ENCODE measurements at places on chromosomes 2 and 18.

DNA sequence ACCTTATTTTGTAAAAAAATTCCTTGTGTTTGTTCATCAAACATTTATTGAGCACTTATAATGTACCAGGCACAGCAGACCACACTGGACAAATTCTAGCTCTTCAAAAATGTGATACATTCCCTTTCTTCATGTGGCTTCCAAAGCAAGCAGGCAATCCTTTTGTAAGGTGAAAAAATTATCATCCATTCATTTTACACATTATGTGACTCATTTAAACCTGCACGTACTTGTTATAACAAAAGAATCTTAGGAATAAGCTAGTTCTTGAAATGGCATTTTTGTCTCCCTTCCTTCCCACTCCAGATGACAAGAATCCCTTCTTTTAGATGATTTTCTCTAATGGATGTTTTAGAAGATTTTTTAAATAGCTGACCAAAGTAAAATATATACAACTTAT is 104.6 kb downstream of the KLF7 start:
- no peak for DNase-seq

- no peak for DNase-seq
These were observed 28.6 kb downstream of the GREB1 start for GRCh38 chr2:11562476-11562875.

DNA sequence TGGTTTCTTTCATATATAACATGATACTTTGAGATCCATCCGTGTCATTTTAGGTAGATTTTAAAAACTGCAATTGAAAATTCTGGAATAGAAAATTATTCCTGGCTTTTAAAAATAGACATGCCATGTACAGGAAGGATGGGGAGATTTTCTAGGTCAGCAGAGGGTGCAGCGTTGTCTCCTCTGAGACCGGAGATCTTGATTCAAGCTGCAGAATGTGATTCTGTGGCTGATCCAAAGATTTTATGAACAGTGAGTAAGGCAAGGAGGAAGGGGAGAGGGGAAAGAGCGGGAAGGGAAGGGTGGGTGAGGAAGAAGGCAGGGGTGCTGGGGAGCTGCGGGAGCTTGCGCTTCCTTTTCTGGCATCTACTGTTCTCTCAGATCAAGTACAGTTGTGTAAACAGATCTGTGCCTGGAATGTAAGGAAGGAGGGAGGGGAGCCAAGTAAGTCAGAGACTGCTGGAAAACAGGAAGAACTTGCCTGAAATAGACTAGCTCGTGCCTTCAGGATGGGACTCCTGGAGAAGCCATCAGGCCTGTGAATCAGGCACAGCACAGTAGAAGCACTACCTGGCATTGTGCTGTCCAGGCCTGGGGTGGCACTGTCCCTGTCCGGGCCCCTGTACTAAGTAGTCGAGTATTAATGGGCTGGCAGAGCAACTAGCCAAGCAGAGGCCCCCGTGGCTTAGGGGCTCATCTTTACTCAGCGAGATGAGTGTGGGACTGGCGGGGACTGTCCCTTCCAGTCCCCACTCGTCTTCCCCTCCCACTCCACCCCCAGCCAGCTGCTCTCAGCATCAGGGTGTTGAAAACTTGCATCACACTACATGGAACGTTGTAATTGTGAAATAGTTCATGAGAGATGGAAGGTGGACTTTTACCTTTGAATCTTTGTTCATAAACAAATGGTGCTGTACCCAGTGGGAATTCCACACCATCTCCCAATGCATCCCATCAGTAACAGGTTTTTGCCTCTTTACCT is 163.5 kb downstream of the UXS1 start:
- DNase-seq: no peak

DNA sequence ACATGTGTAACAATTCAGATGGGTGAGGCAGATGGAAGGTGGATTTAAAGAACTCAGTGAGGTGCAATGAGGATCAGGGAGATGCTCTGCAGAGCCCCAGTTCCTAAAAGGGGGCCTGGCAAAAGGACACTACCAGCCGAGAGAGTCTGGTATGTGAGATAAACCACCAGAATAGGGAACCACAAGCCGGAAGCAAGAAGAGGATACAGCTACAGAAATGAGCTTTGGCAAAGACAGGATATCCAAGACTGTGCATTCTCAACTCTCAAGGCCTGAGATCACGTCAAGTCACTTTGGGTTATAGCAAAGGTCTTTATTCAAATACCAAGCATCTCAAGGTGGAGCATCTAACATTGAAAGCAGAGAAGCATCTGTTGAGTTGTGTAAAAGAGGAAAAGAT is 293.5 kb downstream of the ARHGAP15 start:
- no peak for DNase-seq

GRCh38 chr2:54161660-54162424 is 46.4 kb downstream of the ACYP2 start:
- no peak for DNase-seq

DNA sequence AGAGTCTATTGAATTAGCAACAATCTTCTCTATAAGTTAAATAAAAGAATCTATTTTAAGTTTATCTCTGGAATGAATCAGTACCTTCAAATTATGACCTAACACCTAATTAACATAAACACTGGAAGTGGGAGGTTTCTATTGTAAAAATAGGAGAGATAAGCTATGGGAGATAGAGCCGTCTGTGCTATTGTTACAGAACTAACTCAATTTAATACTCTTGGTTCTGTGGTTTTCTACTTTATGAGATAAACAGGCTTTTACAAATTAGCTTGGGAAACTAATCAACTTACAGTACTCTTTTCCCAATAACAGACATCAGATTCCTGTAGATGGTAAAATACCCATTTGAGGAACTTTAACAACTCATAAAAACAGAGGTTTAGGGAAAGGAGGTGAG is 25.6 kb upstream of the STAT1 start:
- no peak for DNase-seq

DNA sequence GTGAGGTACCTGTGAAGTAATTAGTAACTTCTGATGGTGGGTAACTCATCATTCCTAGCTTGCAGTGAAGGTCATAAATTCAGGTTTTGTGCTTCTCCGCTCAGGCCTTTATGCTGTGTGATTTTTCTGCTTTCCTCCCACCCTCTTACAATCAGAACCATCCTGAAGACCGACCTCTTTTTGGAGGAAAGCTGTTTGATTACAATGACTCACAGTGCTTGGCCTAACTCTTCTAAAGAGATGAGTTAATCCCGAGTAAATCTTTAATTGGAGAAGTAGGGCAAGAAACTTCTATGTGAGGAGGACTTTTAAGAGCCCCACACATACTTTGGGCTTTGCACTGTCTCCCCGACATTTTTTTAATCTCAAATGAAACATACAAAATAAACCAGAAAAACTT is 53.1 kb downstream of the TTC27 start:
- no peak for DNase-seq

GRCh38 chr2:208040199-208041171 is 15.2 kb upstream of the PLEKHM3 start:
- DNase-seq: no peak

GRCh38 chr2:150595803-150596470 is 108.5 kb upstream of the RND3 start:
- no peak for DNase-seq

DNA sequence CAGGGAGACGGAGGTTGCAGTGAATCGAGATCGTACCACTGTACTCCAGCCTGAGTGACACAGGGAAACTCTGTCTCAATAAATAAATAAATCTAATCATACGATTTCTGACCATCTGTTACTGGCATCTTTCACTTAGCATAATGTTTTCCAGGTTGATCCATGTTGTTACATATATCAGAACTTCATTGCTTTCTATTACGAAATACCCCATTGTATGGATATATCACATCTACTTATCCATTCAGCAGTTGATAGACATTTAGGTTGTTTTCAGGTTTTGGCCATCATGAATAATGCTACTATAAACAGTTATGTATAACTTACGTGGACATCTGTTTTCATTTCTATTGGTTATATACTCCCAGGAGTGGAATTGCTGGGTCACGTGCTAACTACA is 303.9 kb downstream of the PAX3 start:
- no peak for DNase-seq

DNA sequence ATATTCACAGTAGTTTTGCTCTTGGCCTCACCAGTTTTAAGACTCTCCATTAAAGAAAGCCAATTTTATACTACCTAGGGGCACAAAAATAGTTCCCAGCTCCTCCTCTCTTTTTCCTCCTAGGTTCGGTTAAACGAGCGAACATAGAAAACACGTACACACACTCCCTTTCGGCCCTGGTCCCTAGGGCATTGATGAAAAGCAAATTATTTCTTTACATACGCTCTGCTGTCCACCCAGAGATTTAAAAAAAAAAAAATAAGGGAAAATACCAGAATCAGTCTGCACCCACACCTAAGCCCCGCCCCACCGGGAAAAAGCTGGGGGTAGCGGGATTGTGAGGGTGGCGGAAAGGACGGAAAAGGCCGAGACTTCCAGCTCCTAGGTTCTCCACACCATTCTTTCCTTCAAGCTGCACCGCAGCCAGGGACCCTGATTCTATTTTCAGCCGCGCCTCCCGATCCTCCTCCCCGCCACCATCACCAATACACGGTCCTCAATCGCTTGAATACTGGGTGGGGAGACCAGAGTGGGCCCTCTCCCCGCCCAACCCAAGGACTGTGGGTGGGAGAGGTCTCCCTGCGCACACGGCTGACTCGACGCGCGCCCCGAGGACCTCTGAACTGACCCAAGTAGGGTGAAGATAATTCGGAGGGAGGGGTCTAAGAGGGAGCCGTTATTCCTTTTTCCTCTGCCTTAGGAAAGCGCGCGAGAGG is 769 bp downstream of the ATF2 start:
- DNase-seq: no peak

DNA sequence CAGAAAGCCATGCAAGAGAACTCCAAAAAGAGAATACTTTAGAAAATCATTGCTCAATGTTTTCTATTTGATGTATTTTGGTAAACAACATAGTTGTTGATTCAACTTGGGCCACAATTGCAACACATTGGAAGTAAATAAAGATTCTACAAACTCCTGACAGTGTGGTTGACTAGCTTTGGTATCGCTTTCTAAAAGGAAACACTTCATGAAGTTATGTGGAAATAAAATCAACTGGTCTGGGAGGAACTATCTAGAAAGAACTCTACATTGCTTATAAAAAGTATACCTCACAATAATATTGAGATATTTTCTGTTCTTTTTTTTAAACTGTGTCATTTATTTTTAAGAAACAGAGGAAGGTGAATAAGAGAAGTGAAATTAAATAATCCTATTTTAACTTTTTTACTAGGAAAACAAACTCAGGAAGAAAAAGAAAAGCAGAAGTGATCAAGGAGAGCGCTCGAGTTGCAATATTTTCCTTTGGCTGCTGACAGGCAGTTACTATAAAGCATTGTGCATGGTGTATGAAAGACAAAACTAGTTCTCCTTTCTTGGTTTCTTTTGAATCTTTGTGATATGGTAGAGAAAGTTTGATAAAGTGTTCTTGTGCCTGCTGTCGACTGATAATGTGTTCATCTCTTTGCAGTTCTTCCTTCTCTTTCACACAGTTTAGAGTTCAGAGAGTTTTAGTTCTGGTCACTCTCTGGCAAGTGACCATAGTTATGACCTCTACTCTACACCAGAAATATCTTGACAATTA is 3.0 kb downstream of the DHRS9 start:
- no peak for DNase-seq

DNA sequence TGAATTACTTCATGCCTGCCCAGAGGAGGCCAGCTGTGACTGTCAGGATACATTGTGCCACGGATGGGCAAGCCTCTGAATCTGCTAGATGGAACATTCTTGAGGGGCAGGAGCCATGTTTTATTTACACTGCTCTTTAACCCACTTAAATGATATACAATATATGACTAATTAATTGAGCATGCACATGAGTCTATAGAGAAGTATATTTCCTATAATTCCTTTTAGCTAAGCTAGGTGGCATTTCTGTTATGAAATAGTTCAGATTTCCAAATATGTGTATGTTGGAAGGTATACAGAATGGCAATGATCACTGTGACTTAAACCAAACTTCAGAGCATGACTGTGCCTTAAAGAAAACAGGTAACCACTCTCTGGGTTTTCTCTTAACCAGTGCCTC is 131.7 kb downstream of the RAB3GAP1 start:
- DNase-seq: no peak

DNA sequence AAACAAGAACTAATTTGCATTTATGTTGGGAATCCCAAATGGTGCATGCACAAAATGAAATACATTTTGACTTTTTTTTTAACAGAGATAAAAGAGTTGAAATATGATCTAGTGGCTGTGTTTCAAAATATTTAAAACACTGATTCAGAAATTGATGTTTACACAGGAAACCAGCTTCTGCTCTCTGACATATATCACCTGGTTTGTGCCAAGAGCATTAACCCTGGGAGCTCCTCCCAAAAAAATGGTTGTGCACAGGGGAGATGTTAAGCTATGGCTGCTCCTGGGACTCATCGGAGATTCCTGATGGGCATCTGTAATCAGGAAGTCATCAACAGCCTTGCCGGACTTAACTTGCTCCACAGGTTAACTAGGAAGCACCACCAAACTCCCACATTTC is 65.2 kb upstream of the MAL start:
- no peak for DNase-seq

DNA sequence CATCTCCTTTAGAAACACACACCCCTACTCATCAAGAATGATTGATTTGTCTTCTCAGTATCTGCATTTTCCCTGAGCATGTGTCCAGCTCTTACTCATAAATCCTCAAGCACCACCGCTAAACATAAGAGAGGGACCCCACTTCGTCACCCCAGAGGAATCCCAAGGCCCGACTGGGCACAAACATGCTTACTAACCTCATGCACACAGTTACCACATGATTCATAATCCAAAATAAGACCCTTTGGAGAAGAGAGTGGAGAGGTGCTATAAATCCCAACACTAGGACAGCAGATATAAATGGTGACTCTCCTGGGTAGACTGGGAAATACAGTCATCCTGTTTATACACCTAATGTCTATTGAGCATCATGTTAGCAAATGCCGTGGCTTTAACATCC is 843.2 kb upstream of the ID2 start:
- no peak for DNase-seq

GRCh38 chr2:16019617-16020351 is 79.4 kb downstream of the MYCN start:
- DNase-seq: no peak

DNA sequence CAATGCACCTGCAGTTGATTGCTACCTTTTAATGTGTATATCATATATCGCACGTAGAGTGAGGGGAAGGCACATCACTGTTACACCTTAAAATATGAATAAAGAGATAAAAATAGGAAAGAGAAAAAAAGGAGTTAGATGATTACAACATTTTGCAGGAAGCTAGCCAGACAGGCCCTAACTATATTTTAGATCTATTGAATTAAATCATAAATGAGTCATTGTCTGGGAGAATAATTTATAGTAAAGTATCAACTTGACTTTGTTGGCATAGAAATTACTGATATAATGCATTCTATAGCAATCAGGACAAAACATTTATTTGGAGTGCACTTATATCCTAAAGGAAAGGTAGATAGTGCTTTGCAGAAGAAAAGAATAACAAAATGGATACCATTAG is 384.9 kb upstream of the NXPH2 start:
- DNase-seq: no peak

- no peak for DNase-seq
These were observed 919 bp upstream of the PCBP1 start for GRCh38 chr2:70086278-70086837.

- peak; percentile 21 for DNase-seq
These were observed 86.5 kb upstream of the EPB41L3 start for GRCh38 chr18:5630057-5630899.

GRCh38 chr18:12839526-12840196 is 44.4 kb downstream of the PTPN2 start:
- DNase-seq: no peak

- DNase-seq: no peak
These were observed 988 bp upstream of the KCNE4 start for GRCh38 chr2:223050900-223051504.

GRCh38 chr18:12405066-12405465 is 2.7 kb upstream of the PRELID3A start:
- no peak for DNase-seq

GRCh38 chr2:32652555-32653209 is 24.8 kb downstream of the TTC27 start:
- DNase-seq: no peak

All from 8988T (cell line).